ENCODE measurements at places on chromosomes 16 and 17.

DNA sequence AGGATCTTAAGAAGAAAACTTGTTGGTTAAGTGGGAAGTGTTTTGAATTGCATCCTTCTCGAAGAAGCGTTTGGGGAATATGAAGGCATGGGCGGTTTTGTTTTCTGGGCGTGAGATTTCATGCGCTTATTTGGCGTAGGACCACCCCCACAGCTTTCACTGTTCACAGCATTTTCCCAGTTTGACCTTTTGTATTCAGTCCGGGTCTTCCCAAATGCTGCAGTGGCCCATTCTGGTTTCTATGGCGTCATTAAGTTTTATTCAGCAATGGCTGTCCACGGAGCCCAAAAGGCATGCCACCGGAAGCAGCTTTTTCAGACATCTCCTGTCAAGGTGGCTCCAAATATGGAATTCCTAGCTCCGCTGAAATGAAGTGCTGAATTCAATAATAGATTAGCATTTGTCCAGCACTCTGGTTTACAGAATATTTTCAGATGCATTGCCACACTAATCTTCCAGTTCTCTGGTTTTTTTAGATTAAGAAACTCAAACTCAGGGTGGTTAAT, 90.6 kb upstream of the FBXO47 start:
- no peak for DNase-seq

DNA sequence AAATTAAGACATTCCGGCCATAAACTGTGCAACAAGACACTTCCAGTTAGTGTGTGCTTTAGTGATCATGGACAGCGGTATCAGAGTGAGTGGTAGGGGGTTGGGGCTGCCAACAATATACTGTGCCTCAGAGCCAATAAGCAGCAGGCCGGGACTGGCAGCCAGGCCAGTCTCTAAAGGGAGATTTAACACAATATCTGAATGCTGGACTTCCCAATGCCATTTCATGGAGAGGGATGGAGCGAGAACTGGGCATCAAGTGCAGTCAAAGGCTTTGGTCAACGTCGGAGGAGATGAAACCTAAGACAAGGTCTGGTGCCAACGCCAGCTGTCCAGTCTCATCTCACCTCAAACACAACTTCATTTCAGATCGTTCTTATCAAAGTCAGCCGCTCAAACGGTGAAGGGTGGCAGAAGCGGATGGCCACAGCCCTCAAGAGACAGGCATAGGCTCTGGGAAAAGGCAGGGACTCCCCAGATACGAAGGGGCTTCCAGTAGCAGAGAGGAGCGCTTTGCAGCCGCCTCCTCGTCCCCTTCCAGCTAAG, 935 bp downstream of the USP32 start:
- peak; percentile 69 for DNase-seq

- DNase-seq, result no peak
These were observed 54.8 kb downstream of the PLXDC1 start for GRCh38 chr17:39096508-39097149.

GRCh38 chr17:45998987-45999899, at the start of gene STH:
TSS of gene STH (plus strand) at chr17:45999250. CDS start at chr17:45999280, 30 bp downstream.
- DNase-seq, result no peak

DNA sequence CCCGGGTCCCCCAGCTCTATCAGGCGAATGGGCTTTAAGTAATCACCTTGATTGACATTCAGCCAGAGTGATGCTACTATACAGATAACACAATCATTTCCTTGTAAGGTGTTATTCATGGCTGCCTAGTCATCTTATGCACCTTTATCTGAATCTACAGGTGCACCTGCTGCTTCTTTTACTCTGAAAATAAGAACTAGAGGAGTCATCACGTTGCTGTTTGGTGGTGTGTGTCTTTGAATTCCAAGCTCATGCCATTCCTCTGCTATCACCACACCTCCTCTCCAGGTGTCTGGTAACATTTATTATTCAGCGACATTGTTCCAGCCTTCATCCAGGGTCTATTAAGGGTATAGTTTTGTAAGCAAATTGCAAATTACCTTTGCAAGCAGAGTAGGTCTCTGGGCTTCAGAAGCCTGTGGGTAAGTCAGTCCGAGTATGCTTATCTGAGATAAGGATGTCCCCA, 51.9 kb downstream of the NOS2 start:
- DNase-seq, result no peak

GRCh38 chr16:17328932-17329331, 141.8 kb downstream of the XYLT1 start:
- no peak for DNase-seq

- DNase-seq, result no peak
These were observed 64.4 kb downstream of the EFCAB5 start for GRCh38 chr17:30005709-30006320.

DNA sequence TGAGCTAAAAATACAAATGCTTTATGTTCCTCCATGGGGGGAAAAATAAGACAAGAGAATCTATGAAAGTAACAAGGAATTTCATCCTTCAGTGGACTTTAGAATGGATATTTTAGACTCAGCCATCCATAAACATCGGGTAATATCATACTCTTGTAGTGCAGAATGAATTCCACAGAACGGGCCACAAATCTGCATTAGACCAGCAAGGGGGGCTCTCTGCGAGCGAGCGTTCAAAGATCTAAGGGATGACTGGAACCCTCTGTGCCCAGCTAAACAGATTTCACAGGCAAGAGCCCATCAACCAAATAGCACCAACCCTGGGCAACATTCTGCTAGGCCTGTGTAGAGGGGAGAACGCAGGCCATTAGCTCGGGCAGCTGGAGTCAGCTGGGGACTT, 537.9 kb upstream of the CDH11 start:
- DNase-seq, result no peak

DNA sequence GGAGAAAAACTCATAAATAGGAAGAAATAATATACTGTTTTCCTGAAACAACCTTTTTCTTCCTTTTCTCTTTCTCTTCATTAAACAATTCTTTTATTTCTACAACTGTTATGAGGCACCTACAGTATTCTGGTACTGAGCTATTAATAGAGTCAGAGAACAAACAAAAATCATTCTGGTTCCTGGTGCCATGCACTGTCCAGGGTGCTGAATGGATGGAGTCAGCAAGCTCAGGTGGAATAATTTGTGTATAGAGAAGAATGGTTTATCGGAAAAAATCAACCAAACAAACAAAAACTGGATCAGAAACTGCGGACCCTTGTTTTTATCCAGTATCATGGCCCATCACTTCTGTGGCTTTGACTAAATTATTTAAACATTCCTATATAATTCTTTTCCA, 430.3 kb upstream of the GOT2 start:
- DNase-seq, result no peak

DNA sequence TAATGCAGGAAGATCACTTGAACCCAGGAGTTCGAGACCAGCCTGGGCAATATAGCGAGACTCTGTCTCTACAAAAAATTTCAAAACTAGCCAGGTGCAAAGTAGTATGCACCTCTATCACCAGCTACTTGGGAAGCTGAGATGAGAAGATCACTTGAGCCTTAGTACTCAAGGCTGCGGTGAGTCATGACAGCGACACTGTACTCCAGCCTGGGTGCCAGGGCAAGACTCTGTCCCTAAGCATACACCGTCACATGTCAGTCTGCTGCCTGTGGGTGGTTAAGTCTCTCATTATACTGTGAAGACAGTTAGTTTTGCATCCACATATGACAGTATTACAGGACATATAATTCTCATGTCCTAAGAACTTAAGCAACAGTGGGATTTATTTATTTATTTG, 21.8 kb downstream of the NMRAL1 start:
- DNase-seq, result no peak

DNA sequence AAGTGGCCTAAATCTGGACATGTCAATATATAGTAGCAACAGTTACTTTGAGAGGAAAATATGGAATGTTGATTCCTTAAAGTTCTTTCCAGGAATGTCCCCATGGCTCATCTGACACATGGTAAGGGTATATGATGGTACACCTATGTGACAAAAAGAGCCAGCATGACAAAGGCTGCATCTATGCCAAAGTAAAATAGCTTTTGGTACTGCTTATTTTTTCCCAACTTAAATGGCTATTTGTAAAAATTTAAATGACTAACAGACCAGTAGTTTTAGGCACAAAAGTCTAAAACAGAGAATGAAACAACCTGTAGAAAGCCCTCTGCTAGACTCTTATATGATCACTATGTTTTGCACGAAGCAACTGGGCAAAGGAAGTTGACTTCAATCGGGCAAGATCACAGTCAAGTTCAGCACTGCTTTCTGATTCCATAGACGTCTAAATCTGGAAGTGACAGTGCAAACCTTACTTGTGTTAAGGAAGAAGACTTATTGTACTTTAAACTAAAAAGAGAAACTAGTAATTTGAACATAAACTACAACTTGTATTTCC, 135.1 kb downstream of the SKAP1 start:
- DNase-seq, result no peak

DNA sequence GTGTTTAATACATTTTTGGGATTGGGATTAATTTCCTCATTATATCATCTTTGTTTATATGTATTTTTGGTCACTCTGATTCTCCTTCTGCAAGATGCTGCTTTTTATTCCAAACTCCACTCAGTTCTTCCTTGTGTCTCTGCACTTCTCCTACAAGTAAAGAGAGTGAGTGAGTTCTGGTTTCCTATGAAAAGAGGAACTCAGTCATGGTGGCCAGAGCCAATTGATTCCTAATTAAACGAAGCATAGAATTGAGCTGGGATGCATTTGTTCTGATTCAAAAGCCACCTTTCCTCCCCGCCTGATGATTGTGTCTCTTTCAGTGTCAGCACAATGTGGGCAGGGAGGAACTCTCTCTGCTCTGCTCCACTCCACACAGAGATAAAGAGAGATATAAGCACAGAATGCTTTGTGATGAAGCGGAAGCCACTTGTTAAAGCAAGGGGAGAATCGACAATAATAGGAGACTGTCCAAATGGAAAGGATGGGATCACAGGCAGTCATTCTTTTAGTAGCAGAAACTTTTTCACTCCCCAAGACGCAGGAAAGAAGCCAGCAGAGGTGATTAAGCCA, 121.3 kb upstream of the GOT2 start:
- no peak for DNase-seq

GRCh38 chr17:1616101-1616500, 12.5 kb downstream of the SLC43A2 start:
- DNase-seq, result no peak

DNA sequence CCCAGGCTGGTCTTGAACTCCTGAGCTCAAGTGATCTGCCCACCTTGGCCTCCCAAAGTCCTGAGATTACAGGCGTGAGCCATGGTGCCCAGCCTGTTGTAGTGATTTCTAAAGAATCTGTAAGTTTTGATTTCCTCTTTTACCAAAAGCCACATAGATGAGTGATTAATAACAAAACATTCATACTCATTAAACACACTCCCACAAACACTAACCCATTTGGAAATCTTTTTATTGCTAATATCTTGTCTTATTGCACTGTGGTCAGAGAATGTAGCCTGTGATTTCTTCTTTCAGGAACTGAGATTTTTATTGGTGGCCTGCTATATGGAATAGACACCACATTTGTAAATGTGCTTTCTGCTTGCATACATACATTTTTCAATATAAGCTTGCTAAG, 31.6 kb downstream of the MYH10 start:
- DNase-seq, result no peak

- DNase-seq, result no peak
These were observed 51.6 kb upstream of the LYRM9 start for GRCh38 chr17:27944546-27945332.

DNA sequence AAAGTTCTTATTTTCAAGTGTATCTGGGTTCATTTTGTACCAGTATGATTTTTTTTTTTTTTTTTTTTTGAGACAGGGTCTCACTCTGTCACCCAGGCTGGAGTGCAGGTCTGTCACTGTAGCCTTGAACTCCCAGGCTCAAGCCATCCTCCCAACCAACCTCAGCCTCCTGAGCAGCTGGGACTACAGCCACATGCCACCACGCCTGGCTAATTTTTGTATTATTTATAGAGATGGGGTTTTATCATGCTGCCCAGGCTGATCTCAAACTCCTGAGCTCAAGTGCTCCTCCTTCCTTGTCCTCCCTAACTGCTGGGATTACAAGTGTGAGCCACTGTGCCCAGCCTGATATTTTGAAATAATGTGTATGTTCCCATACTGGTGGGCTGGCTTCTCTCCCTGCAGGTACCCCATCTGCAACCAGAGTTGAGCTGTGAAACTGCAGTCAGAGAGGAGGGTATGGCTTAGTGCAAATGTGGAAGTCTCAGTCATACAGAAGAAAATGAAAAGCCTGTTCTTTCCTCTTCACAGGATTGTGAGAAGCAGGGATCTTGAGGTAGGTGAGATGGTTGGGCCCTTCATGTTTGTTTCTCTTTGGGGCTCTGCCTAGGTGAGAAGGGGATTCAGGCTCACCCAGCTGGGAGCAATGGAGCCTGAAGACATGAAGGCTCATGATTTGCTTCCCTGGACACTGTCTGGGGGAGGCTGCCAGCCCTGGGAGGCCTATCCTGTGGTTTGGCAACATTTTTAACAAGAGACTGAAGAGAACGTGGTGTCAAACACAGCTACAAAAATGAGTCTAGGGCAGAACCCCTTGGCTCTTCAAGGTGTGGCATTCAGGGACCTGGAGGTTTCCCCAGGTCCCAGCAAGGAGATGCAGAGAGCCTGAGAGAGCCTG, 41.3 kb upstream of the SIAH1 start:
- no peak for DNase-seq

GRCh38 chr16:79703066-79703465, 102.5 kb upstream of the MAF start:
- no peak for DNase-seq

GRCh38 chr16:81755915-81756614, 23.0 kb upstream of the PLCG2 start:
- DNase-seq, result no peak

- no peak for DNase-seq
These were observed 4.6 kb upstream of the CLDN9 start for GRCh38 chr16:3007957-3008689.

DNA sequence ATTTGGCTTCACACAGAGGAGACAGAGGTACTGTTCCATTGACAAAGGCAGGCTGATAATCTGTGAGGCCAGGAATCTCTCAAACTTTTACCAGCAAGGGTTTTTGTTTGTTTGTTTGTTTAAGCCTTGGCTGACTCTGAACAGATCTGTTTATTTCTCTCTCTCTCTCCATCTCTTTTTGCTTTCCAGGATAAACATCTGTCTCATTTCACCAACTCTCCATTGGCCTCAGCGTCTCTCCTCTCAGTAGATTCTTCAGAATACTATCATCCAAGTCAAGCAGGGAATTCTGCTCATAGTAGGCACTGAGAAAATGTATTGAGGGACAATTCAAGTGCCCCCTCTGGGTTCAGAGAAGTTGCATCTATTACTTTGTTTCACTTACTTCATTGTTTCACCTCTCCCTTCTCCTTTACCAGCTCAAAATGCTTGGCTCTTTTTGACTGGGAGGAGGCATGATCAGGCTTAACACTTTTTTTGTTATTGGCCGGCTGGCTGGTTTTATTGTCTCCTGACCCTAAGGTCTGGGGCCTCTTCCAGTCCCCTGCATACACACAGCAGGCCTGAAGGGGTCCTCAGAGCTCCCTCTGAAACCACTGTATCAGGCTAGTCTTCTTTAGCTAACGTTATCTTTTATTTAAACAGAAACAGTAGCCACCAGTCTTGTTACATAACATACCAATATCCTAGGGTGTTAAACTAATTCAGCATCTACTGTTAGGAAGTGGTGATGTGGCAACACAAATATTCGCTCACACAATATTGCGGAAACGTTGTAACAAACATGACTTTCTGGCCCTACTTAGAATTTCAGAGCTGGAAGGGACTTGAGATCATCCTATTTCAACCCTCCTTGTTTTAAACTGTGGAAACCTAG, 2.0 kb upstream of the YPEL2 start:
- DNase-seq, result peak; percentile 53

Measured in gastrocnemius medialis (tissue), 4 donors.